CD4-positive, alpha-beta memory T cell (primary cell): ENCODE measurements at places on chromosomes 5 and 9. TPM values are rescaled to one million over a fixed set of nuclear protein-coding genes. Genes with fewer than 3 reads are reported as not detected.

SLC36A3 gene
- not detected for total RNA-seq

DNA sequence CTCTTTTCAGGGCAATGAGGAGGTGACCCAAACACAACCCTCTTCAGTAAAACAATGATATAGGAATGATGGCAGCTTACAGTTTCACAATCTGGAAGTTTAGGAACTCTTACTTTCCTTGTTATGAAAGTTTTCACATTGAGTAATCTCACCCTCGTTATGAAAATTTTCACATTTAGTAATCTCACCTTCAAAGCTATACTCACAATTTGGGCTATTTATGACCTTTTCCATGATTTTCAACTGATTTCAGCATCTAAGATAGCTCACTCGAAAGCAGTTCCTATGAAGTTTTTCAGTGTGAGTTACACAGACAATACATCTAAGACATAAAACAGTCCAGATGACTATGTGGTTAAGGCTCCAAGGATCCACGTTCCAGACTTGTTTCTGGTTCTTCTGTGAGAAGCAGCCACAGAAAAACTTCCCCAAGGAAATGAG lies 57.1 kb downstream of the FOXD1 start:
- no peak for DNase-seq

DNA sequence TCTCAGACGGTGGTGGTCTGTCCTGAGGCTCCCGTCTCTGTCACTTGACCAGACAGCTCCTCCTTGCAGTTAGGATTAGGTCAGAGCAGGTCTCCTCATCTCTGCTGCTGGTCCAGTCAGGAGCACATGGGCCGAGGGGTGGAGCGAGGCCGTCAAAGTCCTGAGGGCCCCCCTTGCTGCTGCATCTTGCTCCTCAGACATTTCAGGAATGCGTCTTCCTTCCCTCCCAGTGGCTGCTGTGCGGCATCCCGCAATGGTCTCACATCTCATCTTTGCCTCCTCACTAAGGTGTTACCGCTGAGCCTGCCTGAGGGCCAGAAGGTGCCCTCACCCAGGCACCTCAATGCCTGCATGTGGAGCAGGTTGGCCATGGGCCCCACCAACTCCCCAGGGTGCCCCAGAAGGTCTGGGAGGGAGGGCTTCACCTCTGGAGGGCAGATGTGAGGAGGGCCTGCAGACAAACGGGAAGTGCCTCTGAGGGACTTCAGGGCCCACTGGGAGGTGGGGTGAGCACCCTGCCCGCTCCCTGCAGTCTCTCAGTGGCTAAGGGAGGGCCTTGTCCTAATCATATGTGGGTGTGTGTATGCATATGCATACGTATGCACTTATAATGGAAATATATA lies 137.7 kb upstream of the LMX1B start:
- no peak for DNase-seq

- DNase-seq: no peak
Observed at GRCh38 chr9:34246453-34246852, 67.6 kb downstream of the UBAP1 start.

DNA sequence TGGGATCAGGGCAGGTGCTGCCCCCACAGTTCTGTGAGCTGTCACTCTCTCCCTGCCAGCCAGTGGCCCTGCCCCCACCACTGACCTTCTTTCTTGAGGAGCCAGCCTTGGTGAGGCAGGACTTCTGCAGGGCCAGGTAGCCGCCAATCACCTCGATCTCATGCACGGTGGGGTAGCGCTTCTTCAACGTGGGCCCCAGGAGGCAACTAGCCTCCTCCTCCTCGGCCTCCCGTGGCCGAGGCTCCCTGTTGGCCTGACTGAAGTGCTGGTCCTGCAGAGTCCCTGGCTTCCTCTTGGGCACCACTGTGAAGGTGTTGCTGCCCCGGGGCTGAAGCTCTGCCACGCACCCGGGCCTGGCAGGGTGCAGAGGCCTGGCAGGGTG lies 1.6 kb downstream of the TPRN start:
- no peak for DNase-seq

GRCh38 chr5:34544403-34544802 lies 111.7 kb upstream of the RAI14 start:
- no peak for DNase-seq
